Motor neuron (in vitro differentiated cells): ENCODE measurements at places on chromosomes 12 and 14.

DNA sequence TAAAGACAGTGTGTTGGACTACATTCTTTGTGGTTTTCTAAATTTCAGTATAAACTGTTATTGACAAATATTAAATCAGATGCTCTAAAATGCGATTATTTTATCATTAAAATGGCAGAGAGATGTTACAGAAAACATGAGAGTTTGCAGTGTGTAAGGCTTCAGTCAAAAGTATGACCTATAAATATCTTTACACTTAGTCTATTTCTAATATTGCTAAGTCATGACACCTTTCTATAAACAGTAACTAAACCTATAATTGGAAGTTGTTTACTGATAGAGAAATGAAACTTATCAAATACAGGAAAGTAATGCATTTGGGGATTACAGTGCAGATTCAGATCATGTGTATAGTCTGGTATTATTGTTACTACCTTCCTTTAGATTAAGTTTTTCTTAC is 68.9 kb upstream of the YARS2 start:
- ATAC-seq: no peak

DNA sequence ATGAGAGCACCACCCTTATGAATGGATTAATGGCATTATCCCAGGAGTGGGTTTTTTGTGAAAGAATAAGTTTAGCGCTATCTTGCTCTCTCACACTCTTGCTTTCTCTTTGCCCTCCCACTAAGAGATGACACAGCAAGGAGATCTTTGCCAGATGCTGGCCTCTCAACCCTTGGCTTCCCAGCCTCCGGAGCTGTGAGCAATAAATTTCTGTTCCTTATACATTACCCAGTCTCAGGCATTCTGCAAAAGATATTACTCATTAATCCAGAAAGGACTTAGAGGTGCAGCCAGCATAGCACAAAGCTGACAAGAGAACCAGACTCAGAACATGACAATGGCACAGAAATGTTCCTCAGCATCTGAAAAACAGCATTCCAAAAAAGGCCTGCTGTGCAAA is 190.6 kb downstream of the ITPR2 start:
- no peak for ATAC-seq

DNA sequence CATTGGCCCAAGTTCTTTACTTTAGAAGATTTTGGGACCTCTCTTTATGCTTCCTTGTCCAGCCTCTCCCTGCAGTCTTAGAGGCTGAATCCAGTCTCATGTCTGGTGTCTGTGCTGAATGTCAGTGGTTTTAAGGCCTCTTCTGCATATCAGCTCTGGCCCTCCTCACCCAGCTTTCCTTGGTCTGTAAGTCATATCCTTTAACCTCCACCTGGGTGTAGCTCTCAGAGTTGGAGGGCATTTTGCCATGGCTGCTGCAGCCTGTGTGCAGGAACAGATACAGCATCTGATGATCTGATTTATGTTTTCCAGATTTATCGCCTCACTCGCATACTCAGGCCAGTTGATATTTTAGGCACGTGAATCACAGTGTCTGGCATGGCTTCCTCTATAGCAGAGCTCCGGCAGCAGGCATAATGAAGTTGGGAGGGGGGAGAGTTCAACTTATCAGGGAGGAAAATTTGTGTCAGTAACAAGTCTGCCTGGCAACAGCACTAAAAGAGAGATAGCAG is 335.0 kb downstream of the PCNX1 start:
- ATAC-seq: peak; percentile 80

DNA sequence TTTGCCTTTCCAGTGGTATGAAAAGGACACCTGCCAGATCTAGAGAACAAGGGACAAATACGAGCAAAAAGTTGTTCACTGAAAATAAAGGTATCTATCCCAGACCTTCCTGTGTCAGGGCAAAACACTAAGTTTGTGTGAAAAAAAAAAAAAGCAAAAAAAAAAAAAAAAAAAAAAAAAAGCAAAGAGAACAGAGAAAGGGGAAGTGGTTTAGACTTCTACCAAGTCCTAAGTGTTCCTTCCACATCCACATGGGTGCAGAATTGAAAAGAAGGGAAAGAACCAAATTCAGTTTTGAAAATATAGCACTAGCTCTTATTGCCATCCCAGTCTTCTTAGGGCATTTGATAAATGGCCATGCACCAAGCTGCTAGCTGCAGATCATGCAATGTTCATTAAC is 41.7 kb downstream of the ZCRB1 start:
- no peak for ATAC-seq

GRCh38 chr14:50772412-50772811 is 58.5 kb downstream of the NIN start:
- no peak for ATAC-seq

DNA sequence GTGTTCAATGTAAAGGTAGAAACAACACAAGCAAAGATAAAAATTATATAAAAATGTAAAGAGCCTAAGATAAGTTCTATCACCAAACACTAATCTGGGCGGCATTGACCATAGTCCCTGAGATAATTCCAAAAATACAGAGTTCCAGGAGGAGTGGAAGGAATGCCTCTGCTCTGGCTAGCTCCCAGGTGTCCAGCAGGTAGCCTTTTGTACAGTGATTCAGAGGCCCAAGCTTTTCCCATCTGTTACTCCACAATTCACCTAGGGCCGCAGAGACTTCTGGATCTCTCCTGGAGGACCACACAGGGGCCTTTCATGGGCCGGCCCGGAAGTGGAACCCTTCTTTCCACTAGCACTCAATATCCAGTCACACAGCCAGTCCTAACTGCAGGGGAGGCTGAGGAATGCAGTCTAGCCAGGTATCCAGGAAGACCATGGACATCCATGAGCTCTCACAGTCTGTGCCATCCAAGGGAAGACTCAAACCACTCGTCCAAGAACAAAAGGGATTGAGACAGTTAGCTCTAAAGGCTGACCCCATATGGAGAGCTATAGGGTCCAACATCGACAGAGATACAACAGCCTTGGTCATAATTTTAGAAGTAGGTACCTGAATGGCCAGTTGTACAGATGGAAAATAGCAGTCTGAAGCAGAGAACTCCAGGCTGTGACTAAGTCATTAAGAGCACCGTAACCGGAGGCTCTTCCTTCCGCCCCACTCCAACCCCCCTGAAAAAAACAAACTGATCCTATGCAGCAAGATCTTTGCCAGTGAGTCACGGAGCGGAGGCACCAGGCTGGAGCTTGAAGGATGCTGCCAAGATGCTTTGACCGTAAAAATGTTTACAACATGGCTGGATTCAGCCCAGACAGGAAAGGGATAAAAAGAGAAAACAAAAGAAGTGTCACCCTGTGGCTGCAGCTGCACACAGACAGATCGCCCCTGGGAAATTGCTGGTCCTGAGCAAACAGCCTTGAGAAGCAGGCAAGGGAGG is 204.8 kb downstream of the NUAK1 start:
- ATAC-seq: peak; percentile 50

GRCh38 chr12:54439096-54439495 is 20.0 kb upstream of the ITGA5 start:
- ATAC-seq: no peak

- no peak for ATAC-seq
These were observed 325.0 kb upstream of the TBX3 start for GRCh38 chr12:115008929-115009328.

DNA sequence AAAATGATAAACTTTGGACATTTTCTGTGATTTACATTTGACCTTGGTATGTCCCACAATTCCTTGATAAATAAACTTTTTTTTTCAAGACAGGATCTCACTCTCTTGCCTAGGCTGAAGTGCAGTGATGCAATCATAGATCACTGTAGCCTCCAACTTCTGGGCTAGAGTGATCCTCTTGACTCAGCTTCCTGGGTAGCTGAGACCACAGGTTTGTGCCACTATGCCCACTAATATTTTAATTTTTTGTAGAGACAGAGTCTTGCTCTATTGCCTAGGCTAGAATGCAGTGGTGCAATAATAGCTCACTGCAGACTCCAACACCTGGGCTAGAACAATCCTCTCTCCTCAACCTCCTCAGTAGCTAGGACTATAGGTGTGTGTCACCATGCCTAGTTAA is 79.1 kb upstream of the PTGDR start:
- ATAC-seq: no peak
